ENCODE measurements at places on chromosomes 12 and 14.

GRCh38 chr14:61503167-61503801 lies 181.9 kb downstream of the PRKCH start:
- DNase-seq = no peak

DNA sequence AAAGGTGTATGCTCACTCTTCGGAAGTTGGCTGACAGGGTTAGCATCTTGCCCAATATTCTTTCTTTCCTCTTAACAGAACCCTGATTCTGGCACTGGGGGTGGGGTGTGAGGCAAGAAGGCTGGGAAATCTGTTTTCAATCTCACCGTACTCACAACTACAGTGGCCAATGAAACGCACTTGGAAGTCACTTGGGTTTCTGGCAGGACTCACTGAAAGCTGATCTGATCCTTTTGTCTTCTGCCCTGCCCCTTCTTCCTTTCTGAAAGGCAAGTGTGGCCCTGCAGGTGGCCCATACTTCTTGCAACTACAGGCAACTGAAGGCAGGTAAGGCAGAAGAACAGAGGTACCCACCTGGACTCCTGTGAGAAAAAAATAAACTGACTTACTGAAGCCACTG lies 106.9 kb downstream of the STXBP6 start:
- DNase-seq = peak; percentile 50

- peak; percentile 93 for DNase-seq
Observed at GRCh38 chr14:95123891-95124579, 33.3 kb downstream of the DICER1 start.

DNA sequence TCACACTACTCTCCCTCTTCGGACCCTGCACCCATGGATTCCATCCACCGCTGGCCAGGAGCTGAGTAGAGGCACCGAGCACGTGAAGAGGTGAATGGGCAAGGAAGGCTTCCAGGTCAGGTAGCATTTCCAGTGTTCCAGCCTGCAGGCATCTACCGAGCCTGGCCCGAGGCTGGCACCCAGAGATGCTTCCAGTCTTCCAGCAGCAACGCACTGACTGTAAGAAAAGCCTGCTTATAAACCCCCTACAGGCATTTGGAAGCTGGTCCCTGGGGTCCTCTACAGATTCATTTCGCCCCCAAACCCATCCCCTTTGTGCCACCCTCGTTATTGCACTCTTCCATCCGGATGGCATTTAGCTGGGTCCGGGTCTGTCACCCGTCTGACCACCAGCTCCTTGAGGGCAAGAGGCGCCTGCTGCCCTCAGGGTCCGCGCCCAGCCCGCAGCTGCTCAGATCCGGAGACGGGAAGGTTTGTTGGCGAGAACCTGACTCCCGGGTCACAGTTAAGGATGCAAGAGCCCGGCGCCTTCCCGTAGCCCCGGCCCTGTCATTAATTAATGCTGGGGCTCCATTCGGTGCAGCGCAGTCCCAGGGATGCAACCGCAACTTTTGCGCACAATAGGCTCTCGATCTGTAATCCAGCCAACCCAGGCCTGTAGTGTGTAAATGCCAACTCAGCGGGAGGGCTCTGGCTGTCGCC lies 614 bp upstream of the MARK3 start:
- no peak for DNase-seq

DNA sequence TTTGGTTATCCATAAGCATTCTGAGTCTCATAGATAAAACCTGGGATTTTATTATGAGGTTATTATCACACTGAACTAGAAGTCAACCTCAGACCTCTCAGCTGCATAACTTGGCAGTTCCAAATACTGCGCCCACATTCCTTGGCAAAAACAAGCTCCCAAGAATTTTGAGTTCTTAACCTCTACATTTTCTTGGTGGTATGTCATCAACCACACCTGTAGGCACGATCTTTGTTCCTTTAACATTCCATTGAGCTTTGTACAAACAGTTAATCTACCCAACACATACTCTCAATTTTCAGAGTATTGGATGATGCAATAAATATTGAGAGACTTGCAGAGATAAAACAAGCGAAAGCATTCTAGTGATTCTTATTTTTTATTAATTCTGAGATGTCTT lies 371.8 kb upstream of the PRICKLE1 start:
- no peak for DNase-seq

- DNase-seq = no peak
Observed at GRCh38 chr14:73460691-73461127, 2.4 kb upstream of the NUMB start.

DNA sequence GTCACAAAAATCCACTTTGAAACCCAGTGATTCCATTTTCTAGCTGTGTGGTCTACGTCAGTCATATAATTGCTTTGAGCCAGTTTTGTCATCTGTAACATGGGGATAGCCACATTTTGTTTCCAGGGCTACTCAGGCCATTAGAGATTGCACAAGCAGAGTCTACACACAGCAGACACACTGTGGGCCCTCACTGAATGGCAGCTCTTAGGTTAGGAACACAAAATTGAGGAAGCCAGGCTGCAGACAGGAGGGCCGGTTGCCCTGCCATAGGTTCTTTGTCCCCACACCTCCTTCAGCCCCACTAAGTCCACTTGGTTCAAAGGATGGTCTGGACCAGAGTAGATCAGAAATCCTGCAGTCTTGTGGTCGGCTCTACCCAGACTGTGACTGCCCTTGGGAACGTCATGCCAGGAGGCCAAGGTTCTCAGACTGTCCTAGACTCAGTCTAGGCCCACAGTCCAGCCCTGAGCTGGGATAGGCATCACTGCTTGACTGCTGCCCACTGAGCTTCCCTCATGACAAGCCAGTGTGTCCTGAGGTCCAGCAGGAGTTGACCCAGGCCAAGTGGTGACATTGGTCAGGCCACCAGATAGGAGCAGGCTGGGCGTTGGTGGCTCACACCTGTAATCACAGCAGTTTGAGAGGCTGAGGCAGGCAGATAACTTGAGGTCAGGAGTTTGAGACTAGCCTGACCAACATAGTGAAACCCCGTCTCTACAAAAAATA lies 3.8 kb upstream of the MYH7 start:
- no peak for DNase-seq

GRCh38 chr12:12646483-12647072 lies 34.9 kb downstream of the CREBL2 start:
- DNase-seq = no peak

DNA sequence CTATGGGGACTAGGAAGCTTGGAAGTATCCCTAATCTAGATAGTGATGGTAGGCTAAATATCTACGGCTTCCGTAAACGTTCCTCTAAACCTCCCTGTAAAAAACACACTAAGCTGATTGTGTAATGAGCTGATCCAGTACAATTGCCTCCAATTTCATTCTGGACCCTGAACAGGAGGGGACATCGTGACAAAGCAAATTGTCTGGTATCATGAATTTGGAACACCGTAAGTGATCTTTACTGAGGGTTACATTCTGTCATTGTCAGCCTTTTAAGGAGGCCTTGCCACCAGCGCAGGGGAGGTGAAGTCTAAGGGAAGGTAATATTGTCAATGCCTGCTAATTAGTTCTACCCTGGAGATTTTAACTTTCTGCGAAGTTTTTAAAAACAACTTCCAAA lies 487 bp upstream of the MGST1 start:
- peak; percentile 75 for DNase-seq

DNA sequence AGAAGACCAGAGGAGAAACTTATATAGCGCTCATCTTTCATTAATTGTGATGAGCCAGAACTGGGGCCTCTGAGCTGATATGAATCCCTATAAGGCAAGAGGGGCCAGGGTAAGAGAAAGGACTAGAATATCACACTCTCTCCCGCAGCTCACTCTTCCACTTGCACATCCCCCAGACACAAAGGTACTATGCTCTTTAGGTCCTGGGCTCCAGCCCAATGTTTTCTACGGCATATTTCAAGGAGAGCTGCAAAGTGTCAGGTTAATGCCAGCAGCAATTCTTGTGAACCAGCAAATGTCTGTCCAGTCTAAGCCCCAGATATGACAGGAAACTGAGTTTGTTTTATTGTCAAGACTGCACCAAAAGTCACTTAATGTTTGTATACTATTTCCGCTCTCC lies 29.4 kb downstream of the PPP2R5E start:
- DNase-seq = no peak

DNA sequence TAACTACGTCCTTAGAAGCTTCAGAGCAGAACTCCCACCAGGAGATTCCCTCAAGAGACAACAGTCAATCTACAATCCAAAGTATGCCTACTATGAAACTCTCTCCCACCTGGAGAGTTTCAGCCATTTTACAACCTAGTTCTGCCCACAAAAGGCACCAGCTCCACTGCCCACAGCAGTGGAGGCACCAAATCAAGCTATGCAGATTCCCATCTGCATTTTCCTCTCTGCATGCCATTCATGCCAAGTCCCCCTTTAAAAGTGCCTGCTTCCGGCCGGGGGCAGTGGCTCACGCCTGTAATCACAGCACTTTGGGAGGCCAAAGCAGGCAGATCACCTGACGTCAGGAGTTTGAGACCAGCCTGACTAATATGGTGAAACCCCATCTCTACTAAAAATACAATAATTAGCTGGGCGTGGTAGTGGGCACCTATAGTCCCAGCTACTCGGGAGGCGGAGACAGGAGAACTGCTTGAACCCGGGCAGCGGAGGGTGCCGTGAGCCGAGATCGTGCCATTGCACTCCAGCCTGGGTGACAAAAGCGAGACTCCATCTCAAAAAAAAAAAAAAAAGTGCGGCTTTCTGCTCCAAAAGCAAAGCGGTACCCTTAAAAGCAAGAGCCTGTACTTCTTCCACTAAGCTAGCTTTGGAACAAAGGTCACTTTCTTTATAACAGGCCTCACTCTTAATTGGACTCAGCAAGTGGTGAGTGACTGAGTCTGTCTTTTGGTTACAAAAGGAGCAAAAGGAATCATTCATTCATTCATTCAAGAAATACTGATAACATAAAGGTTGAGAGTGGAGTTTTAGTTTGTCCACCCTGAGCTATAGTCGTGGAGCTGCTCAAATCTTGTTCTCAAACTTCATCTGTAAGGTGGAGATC lies 10.1 kb upstream of the DLGAP5 start:
- no peak for DNase-seq

- peak; percentile 5 for DNase-seq
Observed at GRCh38 chr14:34713681-34714319, 593 bp downstream of the CFL2 start.

DNA sequence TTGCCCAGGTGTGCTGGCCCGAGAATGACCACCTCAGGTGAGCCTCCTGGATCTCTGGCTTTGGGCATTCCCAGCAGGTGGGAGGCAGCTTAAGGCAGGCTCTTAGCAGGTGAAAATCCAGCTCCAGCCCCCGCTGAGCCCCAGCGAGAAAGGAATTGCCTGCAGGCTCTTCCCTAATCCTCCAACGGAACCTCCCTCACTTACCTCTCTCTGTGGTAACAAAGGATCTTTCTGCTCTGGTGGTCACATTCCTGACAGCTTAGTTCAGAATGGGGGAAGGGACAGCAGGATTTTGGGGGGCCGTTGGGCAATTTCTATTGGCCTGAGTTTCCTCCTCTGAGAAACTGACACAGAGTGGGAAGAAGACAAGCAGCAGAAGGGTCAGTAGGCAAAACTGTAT lies 116.0 kb upstream of the LHX5 start:
- no peak for DNase-seq

DNA sequence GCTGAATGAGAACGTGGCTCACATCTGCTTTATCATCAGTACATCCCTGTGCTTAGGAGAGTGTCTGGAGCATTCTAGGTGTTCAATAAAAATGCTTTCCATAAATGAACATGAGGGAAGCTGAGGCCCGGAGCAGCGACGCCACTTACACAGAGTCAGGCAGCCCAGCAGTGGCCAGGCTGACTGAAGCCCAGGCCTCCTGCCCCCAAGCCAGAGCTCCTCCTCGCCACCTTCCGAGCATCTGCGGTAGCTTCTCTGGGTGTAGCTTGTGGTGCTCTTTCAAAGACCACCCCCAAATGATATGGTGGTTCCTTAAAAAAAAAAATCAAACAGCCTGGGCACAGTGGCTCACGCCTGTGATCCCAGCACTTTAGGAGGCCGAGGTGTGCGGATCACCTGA lies 88.8 kb downstream of the FBXL14 start:
- DNase-seq = no peak

GRCh38 chr14:99945732-99946651 lies 119.2 kb upstream of the EVL start:
- no peak for DNase-seq

Data from NCI-H510A treated with DMSO at 0.1 percent for 48 hours (cell line).